Activated CD4-positive, alpha-beta T cell treated with anti-CD3 and anti-CD28 coated beads, Interleukin-2, Interleukin-4, amounts not matched to agents 100 ng/mL and 50 ng/mL, durations not matched to agents 16 hours and 8 hours (primary cell): ENCODE measurements at places on chromosomes 2 and 18.
A peak's percentile ranks its signal among the peaks of the same experiment; 100 is the strongest.

DNA sequence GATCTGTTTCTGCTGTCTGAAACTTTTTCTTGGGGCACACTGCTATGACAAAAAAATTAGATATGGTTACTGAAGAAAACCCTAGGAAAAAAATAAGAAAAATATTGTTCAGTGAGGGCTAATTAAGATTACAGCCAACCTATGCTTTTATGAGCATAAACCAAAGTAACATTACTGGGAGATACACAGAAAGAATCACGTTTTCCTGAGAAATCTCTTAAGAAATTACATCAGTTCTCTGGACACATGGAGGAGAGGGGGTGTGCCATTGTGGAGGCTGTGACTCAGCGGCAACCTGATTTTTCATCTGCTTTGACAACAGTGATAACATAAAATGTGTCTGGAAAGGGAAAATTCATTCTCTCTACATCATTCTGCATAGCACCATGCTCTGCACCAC, 13.4 kb upstream of the NMI start:
- DNase-seq = no peak

DNA sequence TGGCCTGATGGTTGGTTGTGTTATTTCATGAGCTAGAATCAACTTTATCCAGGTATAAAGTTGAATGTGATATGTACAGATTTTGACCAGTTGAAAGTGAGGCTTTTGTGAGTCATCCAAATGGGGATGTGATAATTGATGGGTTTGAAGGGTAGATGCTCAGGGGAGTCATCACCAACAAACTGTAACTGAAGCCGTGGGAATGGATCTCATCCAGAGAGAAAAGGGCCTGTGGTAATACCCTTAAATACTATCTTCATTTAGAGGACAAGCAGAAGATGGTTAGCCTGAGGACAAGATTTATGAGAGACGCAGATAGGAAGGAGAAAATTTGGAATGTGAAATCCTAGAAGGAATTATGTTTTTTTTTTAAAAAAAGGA, 90.5 kb upstream of the MYO3B start:
- DNase-seq = no peak

DNA sequence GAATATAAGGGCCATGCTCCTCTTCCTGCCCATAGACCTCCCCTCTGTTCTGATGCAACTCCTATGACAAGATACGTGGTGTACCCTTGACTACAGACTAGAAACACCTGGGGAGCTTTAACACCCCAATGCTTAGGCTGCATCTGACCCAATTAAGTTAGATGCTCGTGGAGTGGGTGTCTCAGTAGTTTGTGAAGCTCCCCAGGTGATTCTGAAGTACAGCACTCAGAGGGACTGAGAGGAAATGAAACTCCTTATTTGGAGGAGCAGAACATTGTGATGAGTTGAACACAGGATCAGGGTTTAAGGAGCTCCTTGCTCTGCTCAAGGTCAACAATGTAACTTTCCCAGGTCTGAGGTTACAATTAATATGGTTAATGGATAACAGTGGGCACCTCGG, 80.3 kb upstream of the TTC39C start:
- no peak for DNase-seq

DNA sequence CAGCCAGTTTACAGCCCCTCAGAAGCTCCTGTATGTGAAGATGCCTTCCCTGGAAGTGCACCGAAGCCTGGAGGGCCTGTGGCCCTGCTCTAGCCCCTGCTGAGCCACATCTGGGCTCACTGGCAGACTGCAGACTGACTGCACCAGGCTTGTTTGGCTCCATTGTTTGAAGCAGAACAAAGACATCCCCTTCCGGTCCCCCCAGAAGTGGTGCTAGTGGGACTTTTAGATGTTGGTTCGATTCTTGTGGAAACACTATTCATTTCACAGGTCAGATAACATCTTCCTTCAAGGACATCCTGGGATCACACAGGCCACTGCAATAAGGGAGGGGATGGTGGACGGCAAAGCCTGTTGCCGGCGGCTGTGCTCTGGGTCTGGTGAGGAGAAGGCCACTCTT, 57.8 kb upstream of the CBLN2 start:
- DNase-seq = no peak

- DNase-seq = no peak
Measured at GRCh38 chr18:56409736-56410135, 228.7 kb downstream of the TXNL1 start.

DNA sequence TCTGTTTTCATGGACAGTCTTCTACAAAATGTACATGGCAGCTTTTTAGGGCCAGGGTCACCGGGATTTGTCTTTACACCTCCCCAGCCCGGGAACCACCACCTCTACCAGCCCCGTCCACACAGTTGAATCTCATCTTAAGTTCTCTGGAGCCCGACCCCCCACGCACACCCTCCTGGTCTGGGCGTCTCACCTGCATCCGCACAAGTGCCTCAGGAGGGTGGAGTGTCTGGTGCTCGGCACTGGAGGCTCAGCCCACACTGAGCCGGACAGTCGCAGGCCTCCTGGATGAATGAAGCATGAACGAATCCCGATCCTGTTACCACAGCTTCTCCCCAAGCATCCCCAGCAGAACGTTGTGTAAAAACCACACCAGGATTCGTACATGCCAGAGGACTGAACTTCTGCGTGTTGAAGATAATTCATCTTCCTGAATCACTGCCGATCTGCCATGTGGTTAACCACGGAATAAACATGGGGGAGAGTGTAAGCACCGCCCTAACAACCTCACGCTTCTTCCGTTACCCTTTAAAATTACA, 162.0 kb downstream of the RTP5 start:
- DNase-seq = peak; percentile 52

- no peak for DNase-seq
Measured at GRCh38 chr2:73995810-73996209, 11.1 kb downstream of the TET3 start.

DNA sequence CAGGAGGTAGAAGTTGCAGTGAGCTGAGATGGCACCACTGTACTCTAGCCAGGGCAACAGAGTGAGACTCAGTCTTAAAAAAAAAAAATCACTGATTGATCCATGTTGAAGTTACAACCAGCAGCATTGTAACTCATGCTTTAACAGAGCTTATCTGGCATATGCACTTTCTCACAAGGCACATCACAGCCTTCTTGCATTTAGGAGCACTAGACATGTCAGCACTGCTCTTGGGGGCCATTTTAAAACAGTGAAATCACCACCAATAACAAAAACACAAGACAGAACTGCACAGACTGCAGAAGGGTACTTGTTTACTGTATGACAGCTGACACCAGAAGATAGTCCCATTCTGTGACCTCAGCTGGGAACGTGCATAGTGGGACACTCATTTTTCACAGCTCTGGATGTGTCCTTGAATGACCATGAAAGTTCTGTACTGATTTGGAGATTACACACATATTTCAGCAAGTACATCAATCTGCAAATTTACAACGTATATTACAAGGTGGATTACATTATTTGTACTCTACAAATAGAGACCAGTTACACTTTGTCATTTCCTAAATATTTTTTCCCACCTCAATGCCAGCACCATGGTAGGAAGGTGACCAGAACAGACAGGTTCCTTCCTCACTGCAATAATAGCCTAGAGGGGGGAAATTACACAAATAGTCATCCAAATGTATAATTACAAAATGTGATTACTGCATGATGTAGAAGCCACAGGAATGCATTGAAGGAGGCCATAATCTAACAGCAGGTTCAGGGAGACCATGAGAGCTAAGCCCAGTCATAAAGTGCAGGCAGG, 35.1 kb downstream of the CCBE1 start:
- DNase-seq = no peak

DNA sequence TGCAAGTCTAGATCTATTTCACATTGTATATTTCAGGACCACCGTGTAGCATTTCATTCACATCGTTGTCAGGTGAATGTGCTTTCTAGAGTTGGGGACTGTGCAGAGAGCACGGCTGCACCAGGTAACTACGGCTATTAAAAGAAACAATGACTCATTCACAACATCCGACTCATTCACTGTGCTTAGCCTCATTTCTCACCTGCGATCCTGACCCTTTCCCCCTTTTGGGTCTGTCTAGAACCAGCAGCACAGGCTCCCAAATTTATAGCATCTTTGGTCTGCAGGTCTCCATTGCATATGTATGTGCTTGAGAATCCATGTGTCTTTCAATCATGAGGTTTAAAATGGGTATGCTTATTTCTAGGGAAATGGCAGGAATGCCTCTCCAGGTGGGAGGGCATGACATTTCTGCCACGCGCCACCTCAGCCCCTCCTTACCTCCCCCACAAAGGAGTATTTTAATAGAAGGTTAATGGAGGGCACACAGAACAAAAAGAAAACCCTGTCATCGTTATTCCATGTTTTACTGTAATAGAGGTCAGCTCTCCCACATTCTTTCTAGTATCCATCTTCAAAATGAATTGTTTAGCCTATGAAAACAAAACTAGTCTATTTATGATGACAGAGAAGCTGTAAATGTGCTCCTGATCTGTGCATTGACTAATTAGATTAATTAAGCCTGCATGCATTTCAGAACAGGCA, 246.7 kb upstream of the EPHA4 start:
- no peak for DNase-seq

- no peak for DNase-seq
Measured at GRCh38 chr18:73340135-73340977, 472.6 kb upstream of the NETO1 start.

DNA sequence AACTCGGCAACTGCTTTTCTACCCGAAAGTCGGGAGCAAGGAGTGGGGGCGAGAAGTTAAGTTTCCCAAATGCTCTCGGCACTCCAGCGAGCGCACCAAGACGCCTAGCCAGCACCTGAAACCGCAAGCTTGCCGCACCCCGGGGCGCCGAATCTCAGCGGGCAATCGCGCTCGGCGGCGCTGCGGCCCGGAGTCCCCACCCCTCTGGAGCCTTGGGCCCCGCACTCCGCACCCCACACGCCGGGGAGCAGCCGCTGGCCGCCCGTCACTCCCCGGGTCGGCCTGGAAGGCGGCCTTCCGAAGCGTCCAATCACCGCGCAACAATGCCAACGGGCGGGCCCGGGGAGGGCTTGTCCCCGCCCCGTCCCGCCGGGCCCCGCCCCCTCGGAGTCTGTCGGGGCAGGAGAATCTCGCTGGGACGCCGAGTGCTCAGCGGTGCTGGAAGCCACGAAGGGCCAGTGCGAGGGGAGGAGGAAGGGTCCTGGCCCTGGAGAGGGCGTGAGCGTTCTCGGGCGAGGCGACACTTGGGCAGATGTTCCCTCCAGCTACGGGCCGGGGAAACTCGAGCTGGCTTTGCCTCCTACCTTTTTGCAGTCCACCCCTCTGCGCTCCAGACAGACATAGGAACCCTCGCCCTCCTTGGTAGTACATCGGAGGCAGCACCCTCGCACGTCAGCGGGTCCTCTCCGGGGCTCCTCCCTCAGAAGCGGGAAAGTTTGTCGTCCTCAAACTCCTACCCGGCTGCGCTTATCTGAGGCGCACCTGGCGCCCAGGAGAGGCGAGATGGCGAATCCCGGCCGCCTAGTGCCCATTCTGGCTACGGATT, 1.1 kb upstream of the ZBTB7C start:
- DNase-seq = peak; percentile 82

GRCh38 chr2:18977409-18977808, 381.0 kb downstream of the OSR1 start:
- no peak for DNase-seq

- DNase-seq = no peak
Measured at GRCh38 chr2:16100006-16100405, 159.7 kb downstream of the MYCN start.

- no peak for DNase-seq
Measured at GRCh38 chr2:54609647-54610046, 113.8 kb upstream of the EML6 start.

DNA sequence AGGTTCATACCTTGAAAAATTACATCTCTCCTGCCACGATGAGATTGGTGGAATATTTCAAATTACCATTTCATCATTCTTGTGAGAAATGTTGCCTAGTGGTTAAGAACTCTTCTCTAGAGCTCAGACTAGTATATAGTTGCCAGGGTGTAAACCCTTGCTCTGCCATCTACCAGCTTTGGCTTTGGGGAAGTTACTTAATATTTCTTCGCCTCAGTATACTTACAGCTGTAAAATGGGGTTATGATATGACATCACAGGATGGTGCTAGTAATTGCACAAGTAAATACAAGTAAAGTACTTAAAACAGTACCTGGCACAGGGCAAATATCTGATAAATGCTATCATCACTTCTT, 1.5 kb downstream of the SPOPL start:
- DNase-seq = peak; percentile 75

DNA sequence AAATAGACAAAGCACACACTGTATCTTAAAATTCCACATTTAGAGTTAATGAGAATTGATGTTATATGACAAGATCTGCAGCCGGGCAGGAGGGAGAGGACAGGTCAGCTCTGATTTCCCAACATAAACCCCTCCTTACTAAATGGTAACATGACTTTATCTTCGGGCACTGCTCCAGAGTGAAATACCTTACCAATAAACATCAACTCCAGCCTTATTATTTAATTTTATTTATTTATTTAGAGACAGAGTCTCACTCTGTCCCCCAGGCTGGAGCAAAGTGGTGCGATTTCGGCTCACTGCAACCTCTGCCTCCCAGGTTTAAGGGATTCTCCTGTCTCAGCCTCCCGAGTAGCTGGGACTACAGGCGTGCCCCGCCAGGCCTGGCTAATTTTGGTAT, 1.7 kb downstream of the CYB5A start:
- DNase-seq = no peak

GRCh38 chr2:64858541-64859311, 130.5 kb upstream of the SLC1A4 start:
- no peak for DNase-seq

GRCh38 chr2:223562078-223562477, 40.1 kb downstream of the SCG2 start:
- no peak for DNase-seq

- DNase-seq = peak; percentile 75
Measured at GRCh38 chr2:181466661-181467576, 9.7 kb downstream of the ITGA4 start.

GRCh38 chr2:167581961-167582574, 665.3 kb downstream of the STK39 start:
- DNase-seq = no peak

DNA sequence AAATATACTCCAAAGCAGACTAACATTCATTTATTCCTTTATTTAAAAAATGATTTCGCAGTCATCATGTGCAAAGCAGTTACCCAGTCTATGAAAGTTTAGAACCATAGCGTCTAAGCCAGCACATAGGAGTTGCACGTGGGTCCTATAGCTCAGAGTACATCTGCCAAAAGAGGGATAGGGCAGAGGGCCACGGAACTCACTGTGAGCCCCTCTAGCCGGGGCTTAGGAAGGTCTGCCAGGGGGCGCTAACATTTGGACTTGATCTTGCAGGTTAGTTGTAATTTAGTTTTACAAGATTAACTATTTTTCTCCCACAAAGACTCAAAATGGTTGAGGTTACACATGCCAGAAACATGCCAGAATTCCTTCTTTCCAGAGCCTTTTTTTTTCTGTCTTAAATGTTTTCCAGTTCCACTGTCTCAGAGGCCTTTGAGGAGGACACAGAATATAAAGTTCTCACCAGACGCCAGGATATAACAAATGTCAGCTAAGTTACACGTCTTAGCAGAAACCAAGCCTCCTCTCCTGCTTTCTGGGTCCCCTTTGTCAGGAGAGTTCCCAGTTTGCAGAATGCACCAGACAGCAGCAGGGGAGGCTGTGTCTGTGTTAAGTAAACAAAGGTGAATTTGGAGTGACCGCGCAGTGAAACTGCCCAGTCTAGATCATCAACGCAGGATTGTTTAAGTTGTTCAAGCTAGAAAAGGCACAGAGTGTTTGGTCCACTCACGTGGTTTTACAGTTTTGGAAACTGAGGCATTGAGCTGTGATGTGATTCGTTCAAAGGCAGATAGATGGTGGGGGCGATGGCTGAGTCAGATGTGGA, 292.0 kb downstream of the PRKCE start:
- no peak for DNase-seq

GRCh38 chr18:24089076-24089475, 49.8 kb upstream of the CABYR start:
- no peak for DNase-seq

- DNase-seq = no peak
Measured at GRCh38 chr2:45282646-45283045, 273.4 kb upstream of the SIX2 start.
